Activated T-cell treated with anti-CD3 and anti-CD28 coated beads for 1 hour (primary cell): ENCODE measurements at places on chromosomes 3 and 15.
A peak's percentile ranks its signal among the peaks of the same experiment; 100 is the strongest.

DNA sequence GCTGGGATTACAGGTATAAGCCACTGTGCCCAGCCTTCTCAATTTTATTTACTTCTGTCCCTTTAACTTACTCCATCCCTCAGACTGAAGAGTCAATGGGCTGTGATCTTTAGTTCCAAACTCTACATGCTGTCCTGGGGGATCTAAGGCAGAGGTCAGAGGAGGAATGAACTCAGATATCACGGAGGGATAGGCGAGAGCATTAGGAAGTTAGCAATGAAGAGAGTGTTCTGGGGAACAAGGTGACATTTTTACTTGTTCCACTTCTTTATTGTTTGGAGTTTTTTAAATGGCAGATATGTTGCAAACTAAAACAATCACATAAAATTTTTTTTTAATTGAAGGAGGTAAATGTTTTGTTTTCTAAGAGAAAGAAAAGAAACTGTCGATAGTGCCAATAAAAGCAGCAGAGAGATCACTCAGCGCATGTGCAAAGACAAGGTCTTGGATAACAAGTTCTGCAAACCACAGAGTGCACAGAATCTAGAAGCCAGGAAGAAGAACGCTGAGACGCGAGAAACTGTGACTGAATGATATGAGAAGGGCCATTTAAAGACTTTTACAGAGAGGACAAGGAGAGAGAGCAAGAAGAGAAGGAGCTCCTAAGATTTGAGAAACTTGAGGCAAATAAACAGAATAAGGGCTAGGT lies 10.8 kb upstream of the CA12 start:
- DNase-seq: no peak

DNA sequence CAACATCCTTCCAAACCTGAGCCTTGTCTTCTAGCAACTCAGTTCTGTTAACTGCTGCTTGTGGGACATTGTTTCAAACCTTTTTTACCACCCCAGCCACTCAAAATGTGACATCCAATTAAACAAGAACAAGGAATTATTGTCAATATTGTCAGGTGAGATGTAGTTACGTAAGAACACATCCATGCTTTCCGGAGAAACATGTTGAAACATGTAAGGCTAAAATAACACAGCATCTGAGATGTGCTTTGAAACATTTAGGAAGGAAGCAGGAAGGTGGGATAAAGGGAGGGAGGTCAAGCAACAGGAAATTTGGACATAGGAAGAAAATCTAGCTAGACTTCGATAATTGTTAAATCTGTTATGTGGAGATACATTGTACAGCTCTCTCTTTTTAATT lies 50.9 kb upstream of the PRICKLE2 start:
- DNase-seq: no peak

GRCh38 chr3:98613616-98614015 lies 20.2 kb upstream of the CPOX start:
- DNase-seq: no peak

DNA sequence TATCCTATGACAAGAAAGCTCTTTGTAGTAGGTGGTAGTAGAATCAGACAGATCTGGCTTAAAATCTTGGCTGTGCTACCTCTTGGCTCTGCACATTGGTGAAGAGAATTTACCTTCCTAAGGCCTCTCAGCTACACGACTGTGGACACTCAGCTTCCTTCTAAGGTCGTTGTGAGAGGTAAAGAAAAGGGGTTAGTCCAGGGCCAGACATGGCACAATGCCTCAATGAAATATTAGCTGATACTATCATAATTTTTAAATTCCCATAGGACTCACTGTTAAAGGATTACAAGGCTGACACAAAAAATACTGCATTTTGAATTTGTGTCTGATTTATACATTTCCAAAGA lies 80.4 kb downstream of the IGF1R start:
- no peak for DNase-seq

GRCh38 chr15:85840079-85840801 lies 45.5 kb upstream of the KLHL25 start:
- peak; percentile 75 for DNase-seq

DNA sequence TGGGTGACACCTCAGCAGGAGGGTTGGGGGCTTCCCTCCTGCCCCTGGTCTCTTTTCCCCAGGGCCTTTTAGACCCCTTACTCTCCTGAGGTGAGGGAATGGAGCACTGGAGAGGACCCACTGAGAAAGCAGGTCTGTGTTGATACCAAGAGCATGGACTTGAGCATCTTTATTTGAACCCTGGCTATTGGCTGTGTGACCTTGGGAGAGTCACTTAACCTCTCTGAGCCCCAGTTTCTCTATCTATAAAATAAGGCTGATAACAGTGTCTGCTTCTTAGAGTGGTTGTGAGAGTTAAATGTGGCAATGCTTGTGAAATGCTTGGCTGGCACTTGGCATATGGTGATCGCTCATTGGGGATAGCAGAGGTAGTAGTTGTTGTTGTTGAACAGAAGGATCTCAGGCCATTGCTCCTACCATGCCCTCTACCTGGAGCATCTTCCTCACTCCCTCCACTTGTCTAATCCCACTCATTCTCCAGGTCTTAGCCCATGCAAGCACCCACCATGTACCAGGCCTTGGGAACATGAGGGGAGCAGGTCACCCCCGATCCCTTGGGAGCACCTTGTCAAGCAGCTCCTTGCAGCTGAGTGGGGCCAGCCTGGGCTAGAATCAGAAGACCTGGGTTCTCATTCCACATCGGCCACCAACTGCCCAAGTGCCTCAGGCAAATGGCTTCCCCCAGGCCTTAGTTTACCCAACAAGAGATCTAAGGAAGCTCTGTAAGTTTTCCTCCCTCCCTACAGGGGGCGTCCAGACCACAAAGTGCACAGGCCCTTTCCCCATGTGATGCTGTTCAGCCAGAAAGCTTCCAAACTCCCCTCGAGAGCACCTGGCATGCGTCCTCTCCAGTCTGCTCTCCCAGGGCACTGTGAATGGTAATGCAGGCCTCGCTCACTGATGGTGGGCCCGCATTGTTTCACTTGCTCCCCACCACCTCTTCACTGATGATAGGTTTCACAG lies 96.7 kb downstream of the LSM3 start:
- DNase-seq: no peak

DNA sequence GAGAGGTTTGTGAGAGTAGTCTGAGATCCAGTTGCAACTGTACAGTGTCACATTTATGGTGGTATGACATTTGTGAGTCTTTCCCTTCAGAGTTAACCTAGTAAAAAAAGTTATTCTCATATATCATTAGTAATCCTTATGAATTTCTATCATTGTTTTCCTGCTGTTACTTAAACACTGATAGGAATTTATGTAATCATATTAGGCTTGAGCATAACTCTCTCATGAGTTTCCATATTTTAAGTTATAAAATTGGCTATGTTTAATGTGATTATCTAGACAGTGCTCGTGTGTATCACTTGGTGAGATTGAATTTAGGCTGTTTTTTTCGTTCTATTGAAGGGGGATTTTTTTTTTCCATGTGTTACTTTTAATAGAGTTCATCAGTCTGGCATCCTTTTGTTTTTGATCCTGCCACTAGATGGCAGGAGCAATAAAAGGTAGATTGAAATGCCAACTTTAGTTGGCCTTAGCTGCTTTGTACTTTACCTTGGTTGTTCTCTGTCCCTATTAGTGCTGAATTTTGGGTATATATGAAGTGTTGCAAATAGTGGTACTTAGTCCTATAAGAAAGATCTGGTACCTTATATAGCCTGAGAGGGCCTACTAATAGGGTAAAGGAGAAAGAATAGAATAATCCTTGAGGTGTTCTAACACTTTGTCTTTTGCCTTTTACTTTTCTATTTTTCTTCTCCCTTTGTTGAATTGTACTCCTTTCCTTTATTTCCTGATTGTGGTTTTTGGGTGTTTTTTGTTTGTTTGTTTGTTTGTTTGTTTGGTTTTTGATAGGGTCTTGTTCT lies 17.9 kb downstream of the STT3B start:
- no peak for DNase-seq

DNA sequence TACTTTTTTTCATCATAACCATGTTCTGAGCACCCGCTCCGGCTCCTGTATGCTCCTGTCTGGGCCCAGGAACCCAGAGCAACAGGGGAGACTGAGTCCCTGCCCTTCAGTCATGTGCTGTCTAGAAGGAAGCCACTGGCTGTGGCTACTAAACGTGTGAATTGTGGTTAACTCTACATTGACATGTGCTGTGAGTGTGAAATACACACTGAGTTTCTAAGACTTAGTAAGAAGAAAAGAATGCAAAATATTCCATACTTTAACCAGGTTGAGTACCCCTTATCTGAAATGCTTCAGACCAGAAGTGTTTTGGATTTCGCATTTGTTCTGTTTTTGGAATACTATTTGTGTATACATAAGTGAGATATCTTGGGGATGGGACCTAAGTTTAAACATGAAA lies 42.8 kb upstream of the CGNL1 start:
- no peak for DNase-seq

GRCh38 chr15:77839456-77839855 lies 206.7 kb upstream of the LINGO1 start:
- no peak for DNase-seq

DNA sequence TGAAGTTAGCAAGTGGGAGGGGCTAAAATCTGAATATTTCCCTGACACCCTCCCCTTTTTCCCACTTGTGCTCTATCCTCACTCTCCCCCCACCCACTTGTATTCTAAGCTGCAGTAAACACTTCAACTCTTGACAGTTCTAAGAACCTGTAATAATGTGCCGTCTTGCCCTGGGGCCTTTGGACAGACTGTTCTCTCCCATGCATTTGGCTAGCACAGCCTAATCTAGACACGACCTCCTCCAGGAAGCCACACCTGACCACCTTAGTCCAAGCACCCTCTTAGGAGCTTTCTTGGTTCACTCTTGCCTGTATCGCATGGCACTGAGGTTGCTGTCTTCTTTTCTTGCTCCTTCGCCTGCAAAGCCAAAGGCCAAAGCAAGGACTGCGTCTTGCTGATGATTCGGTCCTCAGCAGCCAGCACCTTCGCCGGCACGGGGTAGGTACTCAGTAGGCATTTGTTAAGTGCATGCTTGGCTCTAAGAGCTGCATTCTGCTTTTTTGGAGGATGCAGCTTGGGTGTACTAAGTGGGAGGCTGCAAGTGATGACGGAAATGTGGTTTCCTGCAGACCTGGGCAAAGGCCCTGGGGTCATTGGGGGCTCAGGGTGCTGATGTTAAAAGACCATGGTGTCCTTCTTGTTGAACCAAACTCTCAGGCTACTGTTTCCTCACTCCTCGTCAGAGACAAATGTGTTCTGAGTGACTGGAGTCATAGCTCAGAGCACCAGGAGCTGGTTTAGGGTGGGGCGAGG lies 2.0 kb upstream of the ZNF710 start:
- no peak for DNase-seq
